ENCODE measurements at places on chromosomes 4 and X. TPM values are rescaled to one million over a fixed set of nuclear protein-coding genes. Genes with fewer than 3 reads are reported as not detected.

- no peak for DNase-seq
Observed at GRCh38 chr4:143397887-143398286, 61.2 kb downstream of the GAB1 start.

DNA sequence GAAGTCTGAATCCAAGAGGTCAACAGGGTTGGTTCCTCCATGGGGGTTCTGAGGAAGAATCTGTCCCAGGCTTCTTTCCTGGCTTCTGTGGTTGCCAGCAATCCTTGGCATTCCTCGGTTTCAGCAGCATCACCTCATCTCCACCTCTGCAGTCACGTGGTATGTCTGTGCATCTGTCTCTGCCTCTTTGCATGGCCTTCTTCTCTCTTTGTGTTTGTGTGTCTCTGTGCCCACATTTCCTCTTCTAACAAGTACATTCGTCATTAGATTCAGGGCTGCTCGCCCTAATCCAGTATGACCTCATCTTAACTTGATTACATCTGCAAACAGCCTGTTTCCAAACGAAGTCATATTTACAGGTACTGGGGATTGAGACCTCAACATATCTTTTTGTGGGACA, 114.0 kb downstream of the BCOR start:
- DNase-seq, result no peak

GRCh38 chr4:100366213-100366612, 151.6 kb downstream of the EMCN start:
- DNase-seq, result no peak

GRCh38 chrX:66918511-66918910, 279.6 kb upstream of the EDA2R start:
- DNase-seq, result no peak

DNA sequence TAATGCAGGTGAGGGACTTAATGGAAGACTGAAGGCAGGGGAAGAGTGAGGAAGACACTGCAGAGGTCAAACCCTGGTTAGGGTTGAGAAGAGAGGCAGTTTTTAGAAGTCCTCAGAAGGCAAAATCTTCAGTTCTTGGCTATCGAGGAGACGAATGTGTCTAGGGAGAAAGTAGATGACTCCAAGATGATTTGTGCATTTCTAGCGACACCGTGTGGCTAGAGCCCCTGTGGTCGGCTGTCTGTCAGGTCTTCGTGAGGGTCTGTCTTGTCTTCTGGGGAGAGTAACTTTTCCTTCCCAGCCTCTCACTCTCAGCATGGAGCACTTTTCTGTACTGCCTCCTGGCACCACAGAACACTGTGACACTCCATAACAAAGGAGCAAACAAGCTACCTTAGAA, 458.1 kb downstream of the STIM2 start:
- DNase-seq, result no peak

PAGE5 gene
- total RNA-seq, result not detected

- no peak for DNase-seq
Observed at GRCh38 chr4:169925678-169926077, 100.5 kb downstream of the MFAP3L start.

GRCh38 chr4:138964716-138965426, 50.7 kb upstream of the NOCT start:
- no peak for DNase-seq

CPEB2 gene
- 3.5 TPM for total RNA-seq
